Testis (tissue), 5 donors: ENCODE measurements at places on chromosomes 3 and 15. TPM values are rescaled to one million over a fixed set of nuclear protein-coding genes. Genes with fewer than 3 reads are reported as not detected.

The GADL1 gene
- polyA plus RNA-seq, result 0.30 TPM

The ANKRD34C gene
- polyA plus RNA-seq, result 0.12 TPM

The SCAPER gene
- 60.7 TPM for polyA plus RNA-seq

The AHSG gene
- 1.5 TPM for polyA plus RNA-seq

- H3K4me1 ChIP-seq, result peaks cover 5% of the 10 kb centered on the region
- H3K4me3 ChIP-seq, result no peak overlapping the region
- no peak for DNase-seq
- no peak overlapping the region for H3K27ac ChIP-seq
These were observed 7.5 kb upstream of the PCSK6 start for GRCh38 chr15:101497017-101497416.
